Activated naive CD4-positive, alpha-beta T cell treated with anti-CD3 and anti-CD28 coated beads, Interleukin-2, amount 50 U/mL, for 72 hours (primary cell): ENCODE measurements at places on chromosomes 2 and 18. TPM values are rescaled to one million over a fixed set of nuclear protein-coding genes. Genes with fewer than 3 reads are reported as not detected.

GKN2 gene
- not detected for total RNA-seq

DNER gene
- not detected for total RNA-seq

TRIB2 gene
- total RNA-seq: 7.7 TPM

EIF2AK2 gene
- total RNA-seq: 32.0 TPM

C2orf66 gene
- 0.53 TPM for total RNA-seq

TNFAIP6 gene
- not detected for total RNA-seq

TLX2 gene
- 0.25 TPM for total RNA-seq

SPP2 gene
- not detected for total RNA-seq

GRCh38 chr2:120490091-120490798 lies 144.3 kb downstream of the INHBB start:
- no peak for DNase-seq

- no peak for DNase-seq
These were observed 99.8 kb upstream of the FBXO11 start for GRCh38 chr2:48006094-48006493.

GRCh38 chr2:20728114-20728758 lies 61.3 kb downstream of the GDF7 start:
- no peak for DNase-seq

DNA sequence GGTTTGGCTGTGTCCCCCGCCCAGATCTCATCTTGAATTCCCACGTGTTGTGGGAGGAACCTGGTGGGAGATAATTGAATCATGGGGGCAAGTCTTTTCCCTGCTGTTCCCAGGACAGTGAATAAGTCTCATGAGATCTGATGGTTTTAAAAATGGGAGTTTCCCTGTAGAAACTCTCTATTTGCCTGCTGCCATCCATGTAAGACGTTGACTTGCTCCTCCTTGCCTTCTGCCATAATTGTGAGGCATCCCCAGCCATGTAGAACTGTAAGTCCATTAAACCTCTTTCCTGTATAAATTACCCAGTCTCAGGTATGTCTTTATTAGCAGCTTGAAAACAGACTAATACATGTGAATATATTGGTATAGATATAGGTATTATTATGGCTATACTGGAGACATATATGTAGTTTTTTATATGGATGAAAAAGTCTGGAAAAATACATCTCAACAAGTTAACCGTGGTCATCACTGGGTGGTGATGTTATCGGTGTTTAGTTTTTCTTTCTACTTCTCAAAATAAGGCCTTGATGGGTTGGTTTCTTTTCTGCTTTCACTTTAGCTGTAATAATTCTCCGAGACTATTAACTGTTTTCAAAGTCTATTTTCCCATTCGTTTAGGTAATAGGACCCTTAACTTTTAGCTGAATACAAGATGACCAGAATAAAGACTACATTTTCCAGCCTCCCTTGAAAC lies 39.1 kb upstream of the NCOA1 start:
- no peak for DNase-seq

DNA sequence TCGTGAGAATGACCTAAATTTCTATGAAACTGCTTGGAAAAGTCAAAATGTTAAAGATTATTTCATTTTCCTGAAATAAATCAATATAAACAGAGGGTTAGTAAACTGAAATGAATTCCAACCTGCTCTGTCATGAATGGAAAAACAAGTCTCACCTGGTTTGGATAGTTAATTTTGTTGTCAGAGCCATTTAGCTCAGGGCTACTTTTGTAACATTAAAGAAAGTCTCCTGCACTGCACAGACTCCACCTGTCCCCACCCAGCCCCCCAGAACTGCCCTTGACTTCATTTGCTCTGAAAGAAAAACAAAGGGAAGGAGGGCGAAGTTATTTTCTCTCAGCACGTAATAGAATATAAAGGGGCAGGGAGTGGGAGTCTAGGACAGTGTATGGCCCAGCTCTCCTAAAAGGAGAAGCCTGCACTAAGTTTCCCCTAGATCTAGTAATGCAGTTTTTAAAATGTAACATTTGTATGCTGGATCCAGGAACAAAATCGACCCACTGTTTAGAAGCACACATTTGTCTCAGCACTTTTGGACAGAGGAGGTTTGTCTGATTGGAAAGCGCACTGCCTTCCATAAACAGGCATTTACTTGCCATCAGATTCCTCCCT lies 54.2 kb upstream of the ACSL3 start:
- no peak for DNase-seq

GRCh38 chr18:61738488-61738887 lies 154.3 kb downstream of the RNF152 start:
- DNase-seq: no peak

GRCh38 chr2:204175552-204176271 lies 239.1 kb downstream of the ICOS start:
- DNase-seq: no peak

GRCh38 chr18:78924786-78925540 lies 54.7 kb upstream of the SALL3 start:
- no peak for DNase-seq

- DNase-seq: no peak
These were observed 151.3 kb downstream of the ZFP36L2 start for GRCh38 chr2:43075054-43075593.

DNA sequence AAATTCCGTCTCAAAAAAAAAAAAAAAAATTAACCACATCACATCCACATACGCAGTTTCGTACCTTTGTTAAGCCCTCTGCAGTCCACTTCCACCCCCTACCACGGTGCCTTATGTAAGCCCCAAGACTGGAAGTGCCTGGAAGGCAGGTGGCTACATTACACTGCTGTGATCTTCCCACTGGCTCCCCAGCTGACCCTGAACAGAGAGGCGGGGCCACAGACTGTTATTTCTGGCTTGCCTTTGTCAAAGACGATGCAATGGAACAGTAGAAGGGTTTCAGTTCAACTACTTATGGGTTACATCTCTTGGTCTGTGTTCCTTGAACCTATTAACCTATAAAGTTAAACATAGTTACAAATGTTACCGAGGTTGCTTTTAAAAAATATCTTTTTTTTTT lies 15.7 kb upstream of the COX7A2L start:
- DNase-seq: no peak

GRCh38 chr2:218745160-218745558 lies 34.5 kb downstream of the TTLL4 start:
- no peak for DNase-seq

DNA sequence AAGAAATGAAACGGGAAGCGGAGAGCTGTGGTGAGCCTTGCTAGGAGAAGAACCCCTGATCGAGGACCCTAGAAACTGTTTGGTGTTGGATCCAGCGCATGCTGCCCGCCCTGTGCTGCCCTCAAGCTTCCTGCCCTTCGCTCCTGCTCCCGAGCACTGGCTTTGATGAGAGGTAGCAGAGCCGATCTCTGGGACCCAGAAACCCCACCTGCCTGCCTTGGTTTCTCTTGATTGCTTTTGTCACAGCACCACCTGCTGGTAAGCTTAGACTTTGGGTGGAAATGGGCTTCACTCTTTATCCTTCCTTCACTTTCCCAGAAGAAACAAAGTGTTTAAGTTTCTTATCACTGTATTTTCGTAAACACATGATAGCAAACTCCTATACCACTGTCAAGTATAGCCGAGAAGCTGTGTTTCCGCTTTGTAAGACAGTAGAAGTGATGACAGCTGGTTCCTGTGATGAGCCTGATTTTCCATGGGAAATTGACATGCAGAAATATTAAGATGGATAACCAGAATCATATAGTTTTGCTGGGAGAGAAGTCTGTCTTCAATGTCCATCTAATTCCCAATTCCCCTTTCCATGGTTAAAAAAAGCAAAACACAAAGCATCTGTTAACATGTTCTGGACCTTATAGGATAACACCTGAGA lies 267.4 kb downstream of the PHLPP1 start:
- peak; percentile 62 for DNase-seq
